ENCODE measurements at places on chromosomes 4 and X.

DNA sequence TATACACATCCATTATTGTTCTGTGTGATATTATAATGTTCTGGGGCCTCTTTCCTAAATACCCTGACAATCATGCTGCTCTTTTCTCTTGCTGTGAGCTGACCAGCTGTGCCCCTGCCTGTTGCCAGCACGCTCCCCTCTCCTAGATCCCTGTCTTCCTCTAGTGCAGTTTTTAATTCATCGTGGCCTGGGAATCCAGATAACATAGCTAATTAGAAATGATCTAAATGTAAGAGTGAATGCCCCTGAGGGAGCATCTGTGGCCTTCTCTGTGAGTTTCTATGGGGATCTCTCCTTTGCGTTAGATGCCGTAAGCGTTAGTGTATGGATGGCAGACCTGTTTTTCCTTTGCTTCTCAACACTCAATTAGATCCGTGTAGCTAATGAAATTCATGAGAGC lies 434.3 kb downstream of the SPRY1 start:
- no peak for DNase-seq

GRCh38 chrX:129750971-129751370 lies 12.2 kb downstream of the XPNPEP2 start:
- DNase-seq: no peak

GRCh38 chrX:10156199-10157031 lies at the start of gene CLCN4:
Gene CLCN4 (plus strand): TSS chrX:10156975. CDS start chrX:10185033, 28,058 bp downstream.
- DNase-seq: peak; percentile 76

DNA sequence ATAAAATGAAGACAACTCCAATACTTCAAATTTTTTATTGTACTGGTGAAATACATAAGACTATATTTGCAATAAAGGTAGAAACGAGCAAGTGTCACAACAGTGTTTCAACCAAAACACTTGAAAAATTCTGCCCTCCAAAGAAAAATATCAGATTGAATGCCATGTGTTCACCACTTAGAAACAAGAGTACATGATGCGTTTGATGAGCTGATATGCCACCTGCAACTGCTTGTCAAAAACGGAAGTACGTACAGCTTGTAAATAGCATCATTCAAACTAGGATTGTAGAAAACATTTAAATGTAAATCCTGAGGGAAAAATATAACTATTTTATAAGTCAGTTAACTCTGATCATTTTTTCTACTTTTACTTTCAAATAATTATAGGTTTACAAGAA lies 276.1 kb downstream of the ANTXR2 start:
- no peak for DNase-seq

DNA sequence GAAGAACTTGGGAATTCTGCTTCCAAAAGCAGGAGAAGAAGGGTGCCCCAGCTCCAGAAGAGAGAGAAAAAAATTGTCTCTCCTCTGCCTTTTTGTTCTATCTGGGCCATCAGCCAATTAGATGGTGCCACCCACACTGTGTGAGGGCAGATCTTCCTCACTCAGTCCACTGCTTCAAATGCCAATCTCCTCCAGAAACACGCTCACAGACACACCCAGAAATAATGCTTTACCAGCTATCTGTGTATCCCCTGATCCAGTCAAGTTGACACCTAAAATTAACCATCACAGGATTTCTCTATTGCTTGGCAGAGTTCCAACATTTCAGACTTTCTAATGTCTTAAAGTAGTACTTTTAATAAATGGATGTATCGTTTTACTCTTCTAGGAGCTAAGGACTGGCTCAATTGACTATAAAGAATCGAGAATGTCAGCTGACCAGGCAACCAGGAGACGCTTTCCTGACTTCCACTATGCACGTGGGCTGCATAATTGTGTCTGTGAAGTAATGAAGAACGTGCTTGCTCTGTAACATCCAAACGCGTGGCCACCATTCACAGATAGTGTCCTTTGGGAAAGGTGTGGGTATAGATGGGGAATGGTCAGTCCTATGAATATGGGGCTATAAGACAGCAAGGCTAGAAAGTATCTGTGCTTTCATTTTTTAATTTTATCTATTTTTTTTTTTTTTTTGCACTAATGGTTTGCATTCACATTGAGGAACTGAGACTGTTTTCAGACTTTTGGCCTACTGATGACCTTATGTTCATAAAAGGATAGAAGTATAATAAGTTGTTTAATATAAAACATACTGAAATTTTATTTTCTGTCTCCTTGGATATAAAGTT lies 9.9 kb upstream of the SMIM20 start:
- peak; percentile 28 for DNase-seq

DNA sequence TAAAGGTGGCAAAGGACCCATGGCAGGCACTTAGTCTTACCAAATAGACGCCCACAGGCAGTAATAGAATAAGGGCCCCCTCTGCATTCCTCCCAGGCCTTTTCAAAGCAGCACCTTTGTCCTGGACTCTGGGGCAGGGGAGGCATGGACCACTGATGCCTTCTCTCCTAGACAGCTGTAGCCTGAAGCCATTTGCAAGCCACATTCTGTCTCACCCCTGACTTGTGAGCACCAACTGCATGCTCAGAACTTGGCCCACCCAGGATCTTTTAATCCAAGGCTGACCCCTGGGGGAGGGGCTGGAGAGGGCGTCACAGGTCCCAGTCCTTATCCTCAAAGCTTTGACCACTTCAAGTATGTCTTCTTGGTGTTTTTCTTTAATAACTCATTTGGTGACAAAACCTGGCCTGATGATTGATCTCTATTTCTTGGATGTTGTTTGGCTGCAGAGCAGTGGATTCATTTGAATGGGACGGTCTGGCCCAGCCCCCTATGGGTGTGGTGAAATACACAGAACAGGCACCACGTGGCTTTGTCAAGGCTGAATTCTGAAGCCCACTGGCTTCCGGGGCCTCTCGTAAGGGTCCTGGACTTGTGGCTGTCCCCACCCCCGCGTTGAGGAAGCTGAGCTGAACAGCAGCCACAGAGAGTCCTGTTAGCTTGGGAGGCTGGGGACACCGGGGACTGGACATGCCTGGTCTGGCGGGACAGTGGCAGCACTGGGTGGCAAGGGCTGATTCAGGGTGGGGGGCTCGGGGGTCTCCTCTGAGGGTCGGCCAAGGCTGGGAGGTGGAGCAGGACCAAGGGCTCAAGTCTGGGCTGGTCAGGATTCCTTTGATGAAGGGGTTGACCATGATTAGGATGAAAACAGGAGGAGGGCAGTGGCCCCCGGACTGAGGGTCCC lies 36.6 kb downstream of the ADRA2C start:
- no peak for DNase-seq

DNA sequence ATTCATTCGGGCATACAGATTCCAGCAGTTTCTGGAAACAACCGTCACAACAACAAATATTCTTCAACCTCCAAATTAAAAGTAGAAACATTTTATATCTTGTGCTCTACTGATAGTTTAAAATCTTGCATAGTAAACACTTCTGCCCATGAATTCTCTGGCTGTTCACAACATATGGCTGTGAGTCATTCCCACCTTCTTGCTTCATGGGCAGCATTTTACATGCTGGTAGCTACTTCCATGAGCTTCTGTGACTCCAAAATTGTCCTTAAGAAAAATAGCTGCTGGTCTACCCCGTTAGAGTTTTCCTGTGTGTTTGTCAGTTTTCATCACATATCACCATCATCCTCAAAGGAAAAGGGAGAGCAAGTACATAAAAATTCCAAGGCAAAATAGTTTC lies 22.7 kb downstream of the PNPLA4 start:
- no peak for DNase-seq

All from G401 (cell line).